Kidney tubule cell (primary cell): ENCODE measurements at places on chromosomes 3 and 15.

DNA sequence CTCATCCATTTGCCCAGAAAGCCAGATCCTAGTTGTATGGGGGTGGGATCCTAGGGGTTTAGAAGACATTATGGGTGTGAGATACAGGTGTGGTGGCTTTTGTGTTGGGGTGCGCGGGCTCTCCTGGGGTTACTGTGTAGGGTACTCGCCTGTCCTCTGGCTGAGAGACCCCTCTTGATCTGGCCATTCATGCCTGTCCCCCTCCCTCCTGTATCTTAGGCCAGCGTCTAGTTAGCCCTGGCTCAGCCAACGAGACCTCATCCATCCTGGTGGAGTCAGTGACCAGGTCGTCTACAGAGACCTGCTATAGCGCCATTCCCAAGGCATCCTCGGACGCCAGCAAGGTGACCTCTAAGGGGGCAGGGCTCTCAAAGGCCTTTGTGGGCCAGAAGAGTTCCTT is 41.4 kb downstream of the DNASE1L3 start:
- DNase-seq: no peak

GRCh38 chr3:38226273-38226672 is 39.3 kb upstream of the SLC22A13 start:
- peak; percentile 56 for DNase-seq

DNA sequence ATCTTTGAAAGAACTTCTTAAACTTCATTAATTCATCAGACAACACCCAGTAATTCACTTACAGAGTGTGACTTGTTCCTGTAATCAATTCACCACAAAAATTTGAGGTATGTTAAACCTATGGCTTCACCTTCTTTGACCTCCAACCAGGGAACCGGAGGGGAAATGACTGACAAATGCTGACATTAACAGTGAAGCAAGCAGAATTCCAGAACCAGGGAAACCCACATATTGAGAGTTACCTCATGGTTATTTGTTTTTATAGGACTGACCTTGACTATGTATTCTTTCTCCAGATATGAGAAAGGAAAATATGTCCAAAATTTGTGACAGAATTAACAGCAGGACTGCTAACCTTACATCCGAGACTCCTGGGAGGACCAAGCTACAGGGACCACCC is 2.7 kb downstream of the P3H2 start:
- DNase-seq: peak; percentile 90

DNA sequence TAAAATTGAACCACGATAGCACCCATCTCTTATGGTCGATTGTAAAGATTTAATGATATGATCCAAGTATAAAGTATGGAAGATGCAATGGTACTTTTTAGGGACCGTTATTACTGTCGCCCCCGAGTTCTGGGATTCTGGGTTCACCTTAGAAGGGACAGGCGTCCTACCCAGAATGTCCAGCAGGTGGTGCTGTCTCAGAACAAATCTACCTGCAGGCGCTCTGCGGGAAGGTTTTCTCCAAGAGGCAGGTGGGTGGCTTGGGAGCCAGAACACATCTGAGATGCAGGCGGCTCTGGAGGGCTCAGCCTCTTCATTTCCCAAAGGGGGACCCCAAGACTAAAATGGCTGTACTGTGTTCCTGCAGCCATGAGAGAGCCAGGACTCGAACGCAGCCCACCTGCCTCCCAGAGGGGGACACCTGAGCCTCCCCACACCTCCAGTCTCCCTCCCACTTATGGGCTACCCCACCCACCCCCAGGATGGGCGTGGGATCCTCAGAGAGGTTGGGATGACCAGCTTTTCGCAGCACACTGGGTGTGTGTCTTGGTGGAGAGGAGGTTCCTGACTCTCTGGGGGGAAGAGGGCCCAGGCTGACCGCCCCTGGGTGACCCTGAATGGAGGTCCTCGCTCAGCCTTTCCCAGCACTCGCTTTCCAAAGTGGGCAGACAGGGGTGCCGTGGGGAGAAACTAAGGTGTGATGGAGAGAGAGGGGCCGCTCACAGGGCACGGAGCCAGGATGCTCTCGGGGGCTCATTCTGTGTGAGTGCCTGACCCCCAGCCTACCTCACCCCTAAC is 28.1 kb upstream of the CORO2B start:
- DNase-seq: peak; percentile 64

DNA sequence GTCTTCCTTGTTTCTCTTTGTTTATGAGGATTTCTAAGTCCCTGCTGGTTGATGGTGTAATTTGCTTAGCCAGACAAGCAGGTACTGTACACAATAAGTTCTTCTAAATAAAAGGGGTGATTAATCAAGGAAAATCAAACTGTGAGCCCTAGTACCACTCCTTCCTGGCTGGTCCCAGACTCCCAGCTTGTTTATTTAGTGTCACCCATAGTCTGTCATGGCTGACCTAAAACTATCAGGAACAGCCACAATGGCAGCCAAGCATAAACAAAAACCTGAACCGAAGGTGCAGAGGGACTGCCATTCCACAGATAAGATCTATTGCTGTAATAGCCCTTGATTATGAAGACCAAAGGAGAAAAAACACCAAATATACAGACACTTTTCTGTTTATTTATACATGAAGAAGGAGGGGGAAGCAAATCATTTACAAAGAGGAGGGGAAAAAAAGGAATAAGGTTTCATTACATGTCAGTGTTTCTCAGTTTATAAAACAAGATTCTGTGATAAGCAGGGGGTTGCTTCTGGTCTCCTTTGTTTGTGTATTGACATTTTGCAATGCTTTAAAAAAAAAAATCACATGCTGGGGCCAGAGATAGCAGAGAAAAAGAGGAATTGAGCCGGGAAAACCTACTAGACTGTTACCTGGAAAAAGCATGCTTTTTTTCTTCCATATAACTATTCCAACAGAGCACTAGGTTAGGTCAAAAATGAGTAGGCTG is 182.4 kb upstream of the DPH6 start:
- peak; percentile 35 for DNase-seq

GRCh38 chr3:94185753-94186152 is 122.9 kb downstream of the NSUN3 start:
- peak; percentile 3 for DNase-seq

- peak; percentile 20 for DNase-seq
Observed at GRCh38 chr3:157282261-157283191, 122.6 kb upstream of the CCNL1 start.

GRCh38 chr3:2993736-2994135 is 116.4 kb downstream of the IL5RA start:
- no peak for DNase-seq

- DNase-seq: no peak
Observed at GRCh38 chr3:195154111-195154791, 116.7 kb downstream of the XXYLT1 start.

GRCh38 chr15:25173241-25174028 is 218.6 kb downstream of the SNRPN start:
- DNase-seq: no peak

DNA sequence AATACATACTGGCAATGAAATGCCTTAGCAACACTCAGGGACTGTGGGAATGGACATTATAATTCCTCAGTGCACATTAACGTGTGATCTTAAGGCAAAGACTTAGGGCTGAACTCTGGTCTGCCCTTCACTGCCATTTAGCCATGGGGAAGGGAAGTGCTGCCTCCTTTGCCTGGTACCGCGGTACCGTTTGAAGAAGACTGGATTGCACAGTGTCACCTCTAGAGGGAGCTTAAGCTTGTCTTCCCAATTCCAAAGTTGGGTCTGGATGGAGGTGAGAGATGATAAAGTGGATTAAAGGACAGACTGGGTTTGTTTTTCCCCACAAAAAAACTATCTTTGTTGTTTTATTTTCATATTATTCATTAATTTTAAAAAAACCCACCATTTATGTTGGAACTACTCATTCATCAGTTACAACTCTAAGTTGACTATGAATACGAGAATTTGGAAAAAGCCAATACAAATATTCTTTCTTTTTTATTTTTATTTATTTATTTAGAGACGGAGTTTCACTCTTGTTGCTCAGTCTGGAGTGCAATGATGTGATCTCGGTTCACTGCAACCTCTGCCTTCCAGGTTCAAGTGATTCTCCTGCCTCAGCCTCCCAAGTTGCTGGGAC is 60.0 kb upstream of the SYN2 start:
- peak; percentile 50 for DNase-seq

DNA sequence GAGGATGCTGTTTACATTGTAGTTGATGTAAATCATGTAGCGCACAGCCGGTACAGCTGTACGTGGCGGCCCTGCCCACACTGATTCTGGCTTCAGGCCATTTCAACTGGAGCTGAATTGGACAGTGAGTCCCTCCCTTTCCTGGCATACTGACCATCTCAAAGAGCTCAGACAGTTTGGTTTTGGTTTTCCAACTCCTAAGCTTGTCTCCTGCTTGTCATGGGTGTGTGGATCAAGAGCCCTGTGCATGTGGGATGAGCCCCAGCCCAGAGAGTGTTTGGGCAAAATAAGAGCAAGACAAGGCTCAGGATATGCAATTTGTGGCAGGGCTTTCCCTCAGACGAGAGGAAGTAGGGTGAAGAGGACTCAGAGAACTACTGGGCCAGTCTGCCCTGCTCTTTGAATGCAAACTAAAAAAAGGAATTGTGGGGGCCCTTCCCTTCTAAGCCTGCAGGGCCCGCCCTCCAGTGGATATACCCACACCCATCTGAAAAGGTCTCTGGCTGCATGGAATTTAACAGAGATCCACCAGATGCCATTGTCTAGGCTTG is 13.3 kb downstream of the ITGA11 start:
- no peak for DNase-seq

DNA sequence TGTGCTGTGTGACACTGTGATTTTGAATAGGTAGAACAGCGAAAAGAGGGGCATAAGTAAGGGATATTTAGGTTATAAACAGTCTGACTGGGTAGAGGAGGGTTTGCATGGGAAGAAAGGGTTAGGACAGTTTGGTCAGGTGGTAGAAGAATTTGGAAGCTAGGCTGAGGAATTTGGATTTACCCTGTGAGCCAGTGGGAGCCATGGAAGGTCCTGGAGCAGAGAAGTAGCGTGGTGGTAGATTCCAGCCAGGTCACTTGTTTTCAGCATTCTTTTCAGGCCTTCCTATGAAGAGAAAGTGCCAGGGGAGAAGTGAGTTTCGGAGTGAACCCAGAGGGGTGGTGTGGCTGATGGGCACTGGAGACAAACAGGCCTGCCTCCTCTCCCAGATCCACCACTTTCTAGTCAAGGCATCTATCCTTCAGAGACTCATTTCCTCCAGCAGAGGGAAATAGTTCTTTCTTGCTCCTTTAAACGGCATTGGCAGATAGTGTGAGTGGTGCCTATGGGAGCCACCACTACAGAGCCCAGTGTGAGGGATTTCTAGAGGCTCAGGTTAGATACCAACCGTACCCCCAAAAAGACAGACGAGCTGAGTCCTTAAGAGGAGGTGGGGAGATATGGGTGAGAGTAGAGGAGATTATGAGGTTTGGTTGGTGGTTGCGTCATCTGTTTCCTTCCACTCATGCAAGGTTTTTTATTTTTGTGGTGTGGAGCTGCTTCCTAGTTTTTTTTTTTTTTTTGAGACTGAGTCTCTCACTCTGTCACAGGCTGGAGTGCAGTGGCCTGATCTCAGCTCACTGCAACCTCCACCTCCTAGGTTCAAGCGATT is 21.2 kb downstream of the PXK start:
- no peak for DNase-seq

DNA sequence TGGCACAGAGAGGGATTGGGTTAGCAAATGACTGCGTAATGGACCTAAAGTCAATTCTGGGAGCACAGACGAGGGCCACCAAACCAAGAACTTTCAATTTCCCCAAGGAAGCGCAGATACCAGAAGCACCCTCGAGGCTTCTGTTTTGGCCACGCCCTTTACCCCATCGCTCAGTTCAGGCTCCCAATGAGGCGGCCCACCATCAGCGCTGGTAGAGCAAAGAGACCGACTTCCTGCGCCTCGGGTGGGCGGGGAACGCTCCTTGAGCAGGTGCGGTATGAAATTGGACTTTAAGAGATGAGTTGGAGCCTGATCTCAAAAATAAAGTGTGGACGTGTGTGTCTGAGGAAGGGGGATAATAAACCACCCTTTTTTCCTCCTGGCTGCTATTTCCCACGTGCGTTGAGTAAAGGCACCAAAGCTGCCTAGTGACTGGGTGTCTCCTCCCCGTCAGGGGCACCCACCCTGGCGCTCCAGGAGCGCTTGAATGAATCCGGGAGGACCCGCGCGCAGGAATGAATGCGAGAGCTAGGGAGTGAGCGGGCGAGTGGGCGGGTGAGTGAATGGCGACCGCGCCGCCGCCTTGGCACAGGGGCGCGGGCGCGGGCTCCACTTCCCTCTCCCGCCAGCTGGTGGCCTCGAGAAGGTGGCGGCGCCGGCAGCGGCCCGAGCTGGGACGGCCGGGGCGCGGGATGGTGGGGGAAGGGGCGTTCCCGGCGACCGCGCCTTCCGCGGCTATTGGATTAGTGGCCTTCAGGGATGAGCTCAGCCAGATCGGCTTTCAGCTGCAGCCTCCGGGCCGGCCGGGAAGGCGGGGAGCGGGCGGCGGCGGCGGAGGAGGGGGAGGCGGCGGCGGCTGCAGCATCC is at the start of gene SPSB4:
TSS of gene SPSB4 (plus strand) at position 772 of the 867 bp plus-strand sequence. CDS start 14,758 bp downstream, outside the sequence.
- peak; percentile 48 for DNase-seq

GRCh38 chr15:27623560-27624305 is 475.4 kb downstream of the OCA2 start:
- DNase-seq: no peak

- DNase-seq: no peak
Observed at GRCh38 chr3:145219355-145220235, 941.4 kb downstream of the PLOD2 start.

- DNase-seq: no peak
Observed at GRCh38 chr3:148975696-148976095, 15.6 kb upstream of the GYG1 start.

DNA sequence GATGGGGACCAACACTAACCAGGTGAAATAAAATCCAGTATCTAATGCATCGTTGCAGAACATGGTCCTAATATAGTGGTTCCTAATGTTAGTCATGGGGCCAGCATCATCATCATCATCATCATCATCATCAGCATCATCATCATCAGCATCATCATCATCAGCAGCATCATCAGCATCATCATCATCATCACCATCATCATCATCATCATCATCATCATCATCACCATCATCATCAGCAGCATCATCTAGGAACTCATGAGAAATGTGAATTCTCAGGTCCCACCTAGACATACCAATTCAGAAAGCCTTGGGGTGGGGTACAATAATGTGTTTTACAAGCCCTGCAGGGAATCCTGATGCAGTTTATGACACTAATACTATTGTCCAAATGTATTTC is 179.4 kb upstream of the LRRN1 start:
- DNase-seq: no peak

DNA sequence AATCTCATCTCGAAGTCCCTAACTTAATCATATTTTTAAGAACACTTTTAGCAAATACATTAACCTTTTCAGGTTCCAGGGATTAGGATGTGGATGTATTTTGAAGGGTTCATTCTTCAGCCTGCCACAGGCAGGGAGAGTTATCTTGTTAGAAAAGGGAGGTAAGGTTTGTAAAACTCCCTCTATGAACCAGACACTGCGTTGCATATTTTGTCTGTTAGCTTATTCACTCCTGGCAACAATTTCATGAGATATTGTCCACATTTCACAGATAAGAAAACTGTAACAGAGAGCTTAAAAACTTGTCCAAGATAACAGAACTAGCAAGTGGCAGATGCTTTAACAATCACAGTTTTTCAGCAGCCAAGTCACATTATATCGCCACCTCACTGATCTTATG is 155.4 kb downstream of the DIPK2A start:
- DNase-seq: no peak
